ENCODE measurements at places on chromosomes 12 and 14. TPM values are rescaled to one million over a fixed set of nuclear protein-coding genes. Genes with fewer than 3 reads are reported as not detected.

The SCNN1A gene
- not detected for total RNA-seq

The ANO2 gene
- total RNA-seq = 0.44 TPM

The AP1G2 gene
- total RNA-seq = 17.2 TPM

The SERPINA10 gene
- total RNA-seq = 0.17 TPM

The MARCHF9 gene
- 5.1 TPM for total RNA-seq

The PIK3C2G gene
- not detected for total RNA-seq

The LRR1 gene
- total RNA-seq = 27.9 TPM

The KRT4 gene
- total RNA-seq = not detected

The GRIN2B gene
- total RNA-seq = not detected

The PRR13 gene
- total RNA-seq = 44.7 TPM

The KLRC3 gene
- not detected for total RNA-seq

The CLEC12A gene
- total RNA-seq = not detected

The RPS6KA5 gene
- total RNA-seq = 3.2 TPM

The SLC17A8 gene
- total RNA-seq = not detected

The ADAMTS20 gene
- not detected for total RNA-seq

The FAIM2 gene
- 2.6 TPM for total RNA-seq

The RBP5 gene
- 0.33 TPM for total RNA-seq

The TMEM260 gene
- total RNA-seq = 18.4 TPM

The MEG3 gene
- total RNA-seq = 164 TPM

The EML1 gene
- 72.9 TPM for total RNA-seq

The RARG gene
- total RNA-seq = 56.9 TPM
